ENCODE measurements at places on chromosomes 2 and 18.

GRCh38 chr2:43240766-43241150 lies 14.4 kb upstream of the ZFP36L2 start:
- DNase-seq: no peak

DNA sequence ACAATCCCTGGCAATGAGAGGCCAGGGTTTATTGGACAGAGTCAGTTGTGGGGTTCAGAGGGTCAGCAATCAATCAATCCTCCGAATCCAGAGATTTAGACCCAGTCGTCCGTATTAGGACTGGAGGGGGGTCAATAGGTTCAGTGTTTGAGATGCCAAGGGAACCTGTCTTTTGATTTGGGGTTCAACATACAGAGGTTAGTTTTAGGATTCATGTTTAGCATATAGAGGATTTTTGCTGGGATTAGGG lies 292 bp downstream of the GMPPA start:
- DNase-seq: no peak

GRCh38 chr2:54261537-54261936 lies 5.5 kb upstream of the TSPYL6 start:
- DNase-seq: no peak

- no peak for DNase-seq
Observed at GRCh38 chr2:19881908-19882265, 19.9 kb downstream of the TTC32 start.

DNA sequence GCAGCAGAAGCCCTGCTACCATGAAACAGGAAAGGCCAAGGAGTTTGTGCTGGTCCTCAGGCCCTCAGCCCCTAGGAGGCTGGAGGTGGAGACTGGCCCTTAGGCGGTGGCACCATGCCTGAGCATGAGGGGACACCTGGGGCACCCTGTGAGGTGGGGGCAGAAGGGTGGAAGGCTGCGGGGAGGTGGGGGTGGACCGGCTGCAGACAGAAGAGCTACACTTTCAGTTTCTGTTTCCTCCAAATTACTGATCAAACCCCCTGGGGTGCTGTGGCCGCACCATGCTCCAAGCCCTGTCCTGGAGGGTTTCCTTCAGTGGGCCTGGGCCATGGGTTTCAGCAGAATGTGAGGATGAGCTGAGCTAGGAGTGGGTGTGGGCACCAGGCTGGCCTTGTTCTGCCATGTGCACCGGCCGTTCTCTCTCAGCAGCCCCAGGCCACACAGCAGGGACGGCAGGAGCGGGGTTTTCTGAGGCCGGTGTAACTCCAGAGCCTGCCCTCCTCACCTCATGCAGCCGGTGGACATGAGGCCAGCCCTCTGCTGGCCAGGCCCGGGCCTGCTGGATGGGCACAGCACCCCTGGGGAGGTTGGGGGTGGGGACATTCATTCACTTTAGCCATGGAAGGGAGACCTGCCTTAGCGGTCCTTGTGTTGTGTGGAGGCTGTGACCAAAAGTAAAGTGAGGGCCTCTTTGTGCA lies 51.5 kb downstream of the PLEKHB2 start:
- no peak for DNase-seq

GRCh38 chr2:202844656-202845055 lies 26.9 kb downstream of the ICA1L start:
- DNase-seq: no peak

GRCh38 chr18:60020107-60020925 lies 120.5 kb downstream of the PMAIP1 start:
- DNase-seq: no peak

DNA sequence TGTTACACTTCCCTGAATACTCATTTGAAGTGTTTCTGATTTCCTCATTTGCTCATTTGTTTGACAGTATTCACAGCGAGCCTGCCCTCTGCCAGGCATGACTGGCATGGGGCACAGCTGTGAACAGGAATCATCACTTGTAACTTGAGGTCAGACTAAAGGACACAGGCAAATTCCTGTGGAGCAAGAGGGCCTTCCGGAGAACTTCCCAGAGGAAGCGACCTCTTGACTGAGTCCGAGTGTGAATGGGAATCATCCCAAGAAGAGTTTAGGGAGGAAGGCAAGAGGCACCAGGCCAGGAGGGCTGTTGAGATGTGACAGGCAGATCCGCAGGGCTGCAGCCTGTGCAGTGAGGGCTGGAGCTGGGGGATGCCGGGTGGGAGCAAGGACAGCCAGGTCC lies 45.4 kb downstream of the LIMS1 start:
- DNase-seq: no peak

GRCh38 chr2:45857867-45858520 lies 206.5 kb downstream of the PRKCE start:
- no peak for DNase-seq

- DNase-seq: no peak
Observed at GRCh38 chr2:79721966-79722365, 209.1 kb downstream of the CTNNA2 start.

DNA sequence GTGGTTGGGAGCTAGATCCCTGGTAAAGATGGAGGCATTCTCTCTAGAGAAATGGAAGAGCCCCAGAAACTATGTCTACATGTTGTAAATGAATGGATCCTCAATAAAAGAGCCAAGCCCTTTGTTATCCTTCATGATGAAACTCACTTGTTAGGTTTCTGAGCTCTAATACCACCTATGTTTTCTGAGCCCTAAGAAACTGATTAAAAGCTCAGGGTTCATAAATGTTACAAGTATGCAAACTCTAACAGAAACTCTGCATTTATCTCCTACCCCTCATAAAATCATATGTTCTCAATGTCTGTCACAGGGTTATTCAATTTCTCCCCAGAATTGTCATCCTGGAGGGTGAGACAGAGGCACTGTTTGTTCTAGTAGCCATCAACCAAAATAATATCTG lies 18.0 kb upstream of the HNMT start:
- no peak for DNase-seq

GRCh38 chr2:20351555-20352229 lies 1.0 kb upstream of the PUM2 start:
- no peak for DNase-seq

- DNase-seq: no peak
Observed at GRCh38 chr2:170739048-170739447, 23.9 kb downstream of the SP5 start.

DNA sequence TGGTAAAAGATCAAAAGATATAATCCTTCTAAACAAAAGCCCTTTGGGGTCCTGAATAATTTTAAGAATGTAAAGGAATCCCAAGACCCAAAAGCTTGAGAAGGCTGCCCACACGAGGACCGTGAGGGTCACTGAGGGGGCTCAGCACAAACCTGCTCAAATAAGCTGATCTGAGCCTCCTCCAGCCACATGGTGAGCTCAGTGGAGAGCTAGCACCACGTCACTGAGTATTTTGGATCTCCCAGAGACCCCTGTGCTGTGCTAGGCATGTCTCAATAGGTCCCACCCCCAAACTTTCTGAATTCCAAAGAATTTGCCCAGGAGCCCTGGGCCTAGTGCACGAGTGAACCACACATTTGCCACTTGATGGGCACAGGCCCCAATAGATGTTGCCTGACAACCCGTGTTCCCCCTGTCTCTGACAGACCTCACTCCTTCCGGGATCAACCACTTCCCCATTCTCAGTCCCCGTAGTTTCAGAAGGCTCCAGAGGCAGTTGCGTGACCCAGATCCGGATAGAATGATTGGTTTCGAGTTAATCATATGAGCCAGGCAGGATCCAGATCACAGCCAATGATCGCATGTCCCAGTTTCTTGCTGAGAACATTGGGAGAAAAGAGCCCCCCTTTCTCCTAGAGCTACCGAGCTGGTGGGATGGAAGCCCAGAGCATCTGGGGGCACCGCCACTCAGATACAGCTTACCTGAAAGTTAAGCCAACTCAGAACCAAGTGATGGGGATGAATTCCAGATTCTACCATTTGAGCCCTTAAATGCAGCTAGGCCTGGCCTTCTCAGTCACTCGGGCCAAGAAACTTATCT lies 203.8 kb downstream of the TNS1 start:
- DNase-seq: no peak

- no peak for DNase-seq
Observed at GRCh38 chr2:11514081-11514730, 19.6 kb upstream of the GREB1 start.

DNA sequence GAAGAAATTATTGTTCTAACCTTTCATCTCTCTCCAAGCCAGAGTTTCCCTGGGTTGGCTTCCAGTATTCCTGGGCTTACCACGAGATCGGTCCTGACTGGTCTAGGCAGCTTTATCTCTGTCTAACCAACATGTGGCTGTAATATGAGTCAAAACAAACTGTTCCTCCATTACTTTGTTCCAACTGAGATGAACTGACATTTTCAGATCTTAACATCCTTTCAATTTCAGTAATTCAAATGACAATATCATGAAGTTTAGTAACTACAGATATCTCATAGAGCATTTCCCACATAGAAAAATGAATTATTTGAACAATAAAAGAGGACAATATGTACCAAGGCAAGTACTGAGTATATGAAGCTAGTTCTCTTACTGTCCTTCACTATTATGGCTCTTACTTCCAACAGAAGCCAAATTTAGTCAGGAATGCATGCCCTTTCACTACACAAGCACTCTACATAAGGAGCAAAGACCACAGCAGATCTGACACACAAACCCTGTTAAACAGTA lies 15.5 kb downstream of the SLC25A12 start:
- DNase-seq: no peak

DNA sequence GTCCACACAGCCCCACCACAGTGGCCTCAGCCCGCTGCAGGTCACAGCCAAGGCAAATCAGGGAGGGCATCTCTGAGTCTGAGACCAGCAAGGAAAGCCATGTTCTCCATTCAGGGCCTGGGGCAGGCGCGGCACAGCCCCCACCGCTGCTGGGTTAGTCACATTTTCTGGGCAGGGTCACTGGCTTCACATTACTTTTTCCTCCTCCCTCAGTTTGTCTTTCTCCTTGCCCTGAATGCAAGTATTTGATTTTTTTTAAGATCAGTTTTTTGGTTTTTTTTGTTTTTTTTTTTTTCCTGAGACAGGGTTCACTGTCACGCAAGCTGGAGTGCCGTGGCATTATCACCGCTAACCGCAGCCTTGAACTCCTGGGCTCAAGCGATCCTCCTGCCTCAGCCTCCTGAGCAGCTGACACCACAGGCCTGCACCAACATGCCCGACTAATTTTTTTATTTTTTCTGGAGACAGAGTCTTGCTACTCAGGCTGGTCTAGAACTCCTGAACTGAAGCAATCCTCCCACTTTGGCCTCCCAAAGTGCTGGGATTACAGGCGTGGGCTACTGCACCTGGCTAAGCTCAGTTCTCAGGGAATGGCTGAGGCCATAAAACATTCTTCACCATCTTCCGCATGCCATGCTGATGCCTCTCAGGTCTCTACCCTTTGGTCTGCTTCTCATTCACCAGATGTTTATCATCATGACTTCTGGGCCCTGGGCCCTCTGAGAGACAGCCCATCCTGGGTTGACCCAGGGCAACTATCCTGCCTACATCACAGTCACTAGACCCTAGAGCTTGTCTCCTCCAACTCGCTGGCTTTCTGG lies 628 bp upstream of the CAPG start:
- DNase-seq: no peak

GRCh38 chr18:77749089-77749488 lies 499.4 kb downstream of the GALR1 start:
- no peak for DNase-seq

GRCh38 chr2:31110998-31111397 lies 27.2 kb downstream of the GALNT14 start:
- DNase-seq: no peak

- no peak for DNase-seq
Observed at GRCh38 chr2:187995556-187995955, 296.1 kb upstream of the GULP1 start.

- no peak for DNase-seq
Observed at GRCh38 chr2:37786191-37786698, 114.8 kb upstream of the CDC42EP3 start.

GRCh38 chr2:7427293-7428060 lies 510.3 kb downstream of the RNF144A start:
- peak; percentile 55 for DNase-seq

DNA sequence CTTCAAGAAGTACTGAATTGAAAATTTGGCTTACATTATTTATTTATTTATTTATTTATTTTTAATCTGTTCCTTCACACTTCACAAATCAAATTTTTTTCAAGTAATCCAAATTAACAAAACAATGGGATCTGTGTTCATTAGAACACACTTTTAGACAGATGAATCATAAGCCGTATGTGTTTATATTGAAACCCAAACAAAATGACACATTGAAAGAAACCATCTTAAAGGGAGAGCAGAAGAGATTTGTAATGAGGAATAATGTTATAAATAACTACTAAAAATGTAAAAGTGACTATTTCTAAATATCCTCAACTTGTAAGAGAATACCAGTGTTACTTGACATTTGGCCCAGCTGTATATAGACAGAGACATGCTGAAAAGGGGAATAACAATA lies 991.0 kb upstream of the CHAC2 start:
- DNase-seq: no peak

GRCh38 chr18:31710826-31711225 lies 26.4 kb upstream of the B4GALT6 start:
- no peak for DNase-seq

DNA sequence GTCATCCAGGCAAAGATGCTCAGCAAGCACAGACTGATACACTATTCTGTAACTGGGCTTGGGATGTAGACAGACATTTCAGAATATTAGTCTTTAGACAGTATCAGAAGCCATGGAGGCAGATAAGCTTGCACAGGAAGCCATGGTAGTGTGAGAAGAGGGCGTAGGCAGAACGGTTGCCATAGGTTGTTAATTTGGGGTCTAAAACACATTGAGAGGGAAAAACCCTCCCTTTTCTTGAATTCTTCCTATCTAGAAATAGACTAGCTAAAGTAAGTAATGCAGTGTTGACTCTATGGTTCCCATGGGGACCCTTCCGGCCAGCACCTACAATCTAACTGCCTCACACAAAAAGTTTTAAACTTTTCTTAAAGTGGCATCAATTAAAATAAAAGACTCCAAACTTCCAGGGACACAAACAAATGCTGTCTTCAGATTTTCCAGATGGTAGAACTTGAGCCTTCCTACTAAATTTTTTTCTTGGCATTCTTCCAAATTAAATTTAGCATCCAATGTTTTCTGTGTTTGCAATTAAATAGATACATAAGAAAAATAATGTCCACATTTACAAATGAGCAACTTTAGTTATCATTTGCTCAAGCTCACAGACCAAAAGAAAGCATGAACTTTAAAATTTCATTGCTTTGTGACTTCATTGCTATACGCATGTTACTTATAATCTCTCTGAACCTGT lies 1.9 kb downstream of the PRKRA start:
- DNase-seq: no peak

DNA sequence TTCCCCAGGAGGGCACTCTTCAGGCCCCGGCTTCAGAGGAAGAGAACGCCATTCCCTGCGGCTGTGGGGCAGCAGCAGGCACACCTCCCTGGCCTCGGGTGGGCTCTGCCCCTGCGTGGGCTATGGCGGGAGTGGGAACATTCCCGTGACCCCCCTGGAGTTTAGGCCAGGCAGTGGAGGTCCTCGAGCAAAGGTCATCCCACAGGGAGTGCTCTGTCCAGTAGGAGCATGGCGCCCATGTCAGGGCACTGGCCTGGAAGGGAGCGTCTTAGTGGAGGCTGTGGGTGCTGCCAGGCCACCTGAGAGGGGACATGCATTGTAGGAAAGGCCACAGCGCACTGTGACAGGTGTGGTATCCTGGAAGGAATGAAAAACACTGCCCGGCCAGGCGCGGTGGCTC lies 9.2 kb upstream of the NFATC1 start:
- DNase-seq: no peak

- DNase-seq: no peak
Observed at GRCh38 chr2:27870724-27871123, 19.5 kb downstream of the RBKS start.

GRCh38 chr2:70959271-70959761 lies 19.1 kb upstream of the ANKRD53 start:
- no peak for DNase-seq

- no peak for DNase-seq
Observed at GRCh38 chr2:178056345-178056744, 16.2 kb downstream of the PDE11A start.

GRCh38 chr2:164593959-164594358 lies 27.3 kb downstream of the GRB14 start:
- no peak for DNase-seq
